Pancreas (tissue), 10 donors: ENCODE measurements at places on chromosomes 7 and 10. TPM values are rescaled to one million over a fixed set of nuclear protein-coding genes. Genes with fewer than 3 reads are reported as not detected.

MSMB gene
- not detected for total RNA-seq

PRDX3 gene
- 34.0 TPM for total RNA-seq

- DNase-seq = no peak
Observed at GRCh38 chr10:126868371-126868770, 36.9 kb upstream of the DOCK1 start.

DNA sequence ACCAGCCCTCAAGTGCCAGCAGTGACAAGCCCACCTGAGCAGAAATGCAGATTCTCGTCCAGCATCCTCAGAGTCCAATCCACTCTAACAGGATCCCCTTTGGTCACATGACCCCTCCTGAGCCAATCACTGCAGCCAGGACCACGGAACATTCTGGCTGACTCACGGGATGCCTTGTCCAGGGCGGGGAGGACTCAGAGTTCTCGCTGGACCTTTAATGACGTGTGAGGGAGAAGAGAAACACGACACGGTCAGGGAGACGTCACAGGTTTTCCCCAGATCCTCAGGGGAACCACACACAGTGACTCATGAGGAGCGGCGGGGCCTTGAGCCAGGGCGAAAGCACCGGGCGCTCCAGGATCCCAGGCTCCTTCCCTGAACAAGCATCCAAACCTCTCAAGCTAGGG, 155.7 kb downstream of the PTPRN2 start:
- DNase-seq = no peak

DNA sequence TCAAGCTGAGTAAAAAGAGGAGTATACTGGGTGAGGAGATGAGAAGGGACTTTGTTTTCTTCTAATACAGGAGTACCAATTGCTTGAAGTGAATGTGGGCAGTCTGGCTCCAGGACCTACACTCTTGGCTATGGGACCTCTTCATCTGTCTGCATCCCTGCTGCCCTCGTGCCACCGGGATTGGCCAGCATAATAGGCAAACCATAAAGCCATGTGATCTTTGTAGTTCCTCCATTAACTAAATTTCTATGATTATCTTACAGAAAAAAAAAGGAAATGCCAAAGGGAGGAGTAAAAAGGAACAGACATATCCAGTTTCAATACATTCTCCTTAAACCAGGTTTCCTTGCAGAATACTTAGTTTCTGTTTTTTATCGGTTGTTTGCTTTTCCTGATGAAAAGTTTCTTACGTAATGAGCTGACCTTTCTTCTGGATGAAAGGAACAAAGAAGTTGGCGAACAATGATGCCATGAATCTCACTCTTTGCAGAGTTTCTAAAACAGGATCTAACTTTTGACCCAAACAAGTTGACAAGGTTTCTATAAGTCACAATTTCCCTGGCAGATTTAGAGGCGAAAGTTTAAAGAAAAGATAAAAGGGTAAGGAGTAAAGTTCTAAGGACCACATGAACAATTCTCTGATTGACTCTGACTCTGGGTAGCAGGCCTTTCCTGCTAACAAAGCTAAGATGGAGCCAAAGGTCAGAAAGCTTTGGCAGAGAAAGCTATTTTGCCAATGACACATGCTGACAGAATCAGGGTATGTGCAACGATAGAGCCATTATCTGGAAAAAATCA, 54.1 kb downstream of the LAMB1 start:
- no peak for DNase-seq
